ENCODE measurements at places on chromosomes 1 and 21.

DNA sequence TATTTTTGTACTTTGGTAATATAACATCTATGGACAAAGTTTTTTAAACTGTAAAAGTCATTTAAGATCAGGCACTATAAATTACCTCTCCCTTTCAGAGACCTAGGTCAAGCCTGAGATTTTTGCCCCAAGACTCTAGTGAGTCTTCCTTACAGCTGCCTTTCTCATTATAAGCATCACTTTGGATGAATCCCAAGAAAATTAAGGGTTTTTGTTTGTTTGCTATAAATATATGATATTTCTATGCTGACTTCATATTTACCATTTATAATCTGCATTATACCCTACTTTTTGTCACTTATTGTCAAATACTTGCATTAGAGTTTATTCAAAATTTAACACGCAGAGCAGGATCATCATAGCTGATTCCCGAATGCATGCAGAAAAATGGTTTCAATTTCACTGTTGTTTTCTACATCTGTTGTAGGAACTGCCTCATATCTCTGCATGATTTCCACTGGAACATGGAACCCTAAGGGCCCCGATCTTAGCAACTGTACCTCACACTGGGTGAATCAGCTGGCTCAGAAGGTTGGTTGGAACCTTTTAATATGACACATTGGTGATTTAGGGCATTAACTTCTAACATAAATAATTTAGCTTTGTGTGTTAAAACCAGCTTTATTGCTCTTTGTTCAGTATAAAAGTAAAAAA is 150.0 kb downstream of the ADGRL2 start:
- no peak for DNase-seq

DNA sequence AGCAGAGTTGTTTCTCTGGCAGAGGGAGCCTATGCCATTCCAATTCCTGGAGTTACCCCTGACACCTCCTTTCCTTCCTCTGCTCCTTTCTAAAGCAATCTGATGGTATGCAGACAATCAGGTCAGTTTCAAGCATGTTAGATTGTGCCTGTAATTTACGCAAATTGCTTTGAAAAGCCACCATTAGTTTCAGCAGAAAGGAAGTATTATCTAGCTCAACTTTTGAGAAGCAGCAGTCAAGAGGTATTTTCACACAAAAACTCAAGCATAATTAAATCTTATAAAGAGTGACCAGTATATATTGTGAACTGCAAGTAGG is 2.2 kb downstream of the ERRFI1 start:
- DNase-seq = no peak

GRCh38 chr1:58395355-58395754 is 151.2 kb downstream of the OMA1 start:
- no peak for DNase-seq

GRCh38 chr21:15063081-15063813 is 1.6 kb downstream of the NRIP1 start:
- DNase-seq = peak; percentile 22

GRCh38 chr21:46048926-46049889 is 48.7 kb upstream of the COL6A2 start:
- DNase-seq = no peak

DNA sequence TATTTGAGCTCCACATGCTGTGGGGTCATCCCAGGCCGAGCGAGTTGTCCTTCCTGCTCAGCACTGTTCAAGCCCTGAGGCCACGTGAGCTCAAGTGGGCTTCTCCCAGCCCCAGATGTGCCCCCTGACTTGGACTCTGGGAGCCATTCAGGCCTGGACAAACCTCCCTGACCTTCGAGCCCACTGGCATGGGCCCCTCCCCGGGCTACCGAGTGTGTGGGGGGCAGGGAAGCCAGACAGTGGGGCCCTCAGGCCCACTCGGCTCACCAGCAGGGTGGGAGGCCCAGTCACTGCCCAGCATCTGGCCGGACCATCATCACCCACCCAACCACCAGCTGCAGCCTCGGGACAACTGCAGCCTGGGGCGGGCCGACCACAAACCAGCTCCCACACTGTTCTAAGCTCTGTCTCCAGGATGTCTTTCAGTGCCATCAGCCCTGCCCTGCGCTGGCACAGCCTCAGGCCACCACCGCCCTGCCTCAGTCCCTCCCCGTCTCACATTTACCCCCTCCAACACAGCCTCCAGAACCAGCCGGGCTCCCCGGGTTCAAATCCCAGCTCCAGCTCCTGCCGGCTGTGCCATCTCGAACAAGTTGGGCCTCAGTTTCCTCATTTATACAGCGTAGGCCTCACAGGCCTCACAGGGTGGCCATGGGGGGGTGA is 20.9 kb upstream of the PLEKHG5 start:
- no peak for DNase-seq

GRCh38 chr1:37954316-37954971 is 7.6 kb upstream of the INPP5B start:
- no peak for DNase-seq

DNA sequence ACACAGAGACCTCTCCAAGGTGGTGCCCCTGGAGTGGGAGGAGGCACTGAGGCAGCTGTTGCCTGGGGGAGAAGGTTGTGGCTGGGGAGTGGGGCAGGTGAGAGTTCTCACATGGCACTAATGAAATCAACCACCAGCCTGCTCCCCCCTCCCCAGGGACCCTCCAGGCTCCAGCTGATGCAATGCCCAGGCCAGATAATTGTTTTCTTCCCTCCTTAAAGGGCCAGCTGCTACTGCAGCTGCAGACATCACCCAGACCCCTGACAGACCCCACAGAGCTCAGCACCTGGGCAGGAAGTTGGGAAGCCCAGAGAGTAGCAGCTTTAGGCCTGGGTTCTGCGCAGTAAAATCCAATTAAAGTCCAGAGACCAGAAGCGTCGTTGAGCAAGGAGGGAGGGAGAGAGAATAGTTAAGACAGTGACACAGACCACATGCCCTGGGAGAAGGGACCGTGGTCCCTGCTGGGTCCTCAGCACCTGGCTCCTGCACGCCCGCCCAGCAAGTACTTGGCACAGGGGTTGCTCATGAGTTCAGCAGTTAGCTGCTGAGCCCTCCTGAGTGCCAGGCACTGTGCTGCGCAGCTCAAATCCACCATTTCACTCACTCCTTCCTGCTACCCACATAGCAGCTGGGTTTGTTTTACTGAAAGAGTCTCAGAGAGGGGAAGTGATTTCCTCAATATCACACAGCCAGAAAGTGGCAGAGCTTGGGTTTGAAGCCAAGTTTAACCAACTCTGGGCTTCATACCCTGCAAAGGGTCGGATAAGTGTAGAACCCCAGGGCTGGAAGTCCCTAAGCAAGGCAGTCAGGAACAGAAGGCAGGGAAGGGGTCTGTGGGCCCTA is 1.9 kb downstream of the RIMS3 start:
- DNase-seq = no peak

DNA sequence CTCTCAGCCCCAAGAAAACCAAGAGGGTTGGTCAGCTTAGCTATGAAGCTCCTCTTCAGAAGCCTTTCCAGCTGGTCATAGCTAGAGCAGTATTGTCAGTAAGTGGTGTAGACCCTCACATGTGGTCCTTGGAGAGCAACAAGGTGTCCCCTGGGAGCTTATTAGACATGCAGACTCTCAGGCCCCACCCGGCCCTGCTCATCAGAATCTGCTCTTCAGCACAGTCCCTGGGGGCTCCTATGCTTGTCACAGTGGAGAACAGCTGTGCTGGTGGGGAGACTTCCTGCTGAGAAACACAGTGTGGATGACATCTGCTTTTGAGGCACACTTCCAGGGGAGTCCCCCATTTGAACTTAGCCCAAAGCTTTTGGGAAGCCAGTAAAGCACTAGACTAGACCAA is 21.9 kb upstream of the NEK2 start:
- no peak for DNase-seq

GRCh38 chr1:6198646-6199297 is 623 bp downstream of the RPL22 start:
- no peak for DNase-seq

DNA sequence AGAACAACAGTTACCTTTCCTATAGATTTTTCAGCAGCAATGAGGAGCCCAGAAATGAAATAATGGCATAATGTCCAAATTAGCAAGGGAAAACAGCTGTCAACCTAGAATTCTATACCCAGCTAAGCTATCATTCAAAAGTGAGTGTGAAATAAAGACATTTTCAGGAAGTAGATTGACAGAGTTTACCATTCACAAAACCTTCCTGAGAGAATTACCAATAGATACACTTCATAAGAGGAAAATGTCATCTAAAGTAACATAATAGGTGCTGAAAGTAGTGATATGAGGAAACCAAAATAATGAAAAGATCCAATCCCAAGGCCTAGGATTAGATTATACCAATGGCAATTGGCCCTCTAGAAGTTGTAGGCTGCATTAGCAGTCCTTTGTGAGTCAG is 34.6 kb downstream of the OBSCN start:
- DNase-seq = no peak

GRCh38 chr1:53765657-53766056 is 26.7 kb upstream of the GLIS1 start:
- DNase-seq = no peak

DNA sequence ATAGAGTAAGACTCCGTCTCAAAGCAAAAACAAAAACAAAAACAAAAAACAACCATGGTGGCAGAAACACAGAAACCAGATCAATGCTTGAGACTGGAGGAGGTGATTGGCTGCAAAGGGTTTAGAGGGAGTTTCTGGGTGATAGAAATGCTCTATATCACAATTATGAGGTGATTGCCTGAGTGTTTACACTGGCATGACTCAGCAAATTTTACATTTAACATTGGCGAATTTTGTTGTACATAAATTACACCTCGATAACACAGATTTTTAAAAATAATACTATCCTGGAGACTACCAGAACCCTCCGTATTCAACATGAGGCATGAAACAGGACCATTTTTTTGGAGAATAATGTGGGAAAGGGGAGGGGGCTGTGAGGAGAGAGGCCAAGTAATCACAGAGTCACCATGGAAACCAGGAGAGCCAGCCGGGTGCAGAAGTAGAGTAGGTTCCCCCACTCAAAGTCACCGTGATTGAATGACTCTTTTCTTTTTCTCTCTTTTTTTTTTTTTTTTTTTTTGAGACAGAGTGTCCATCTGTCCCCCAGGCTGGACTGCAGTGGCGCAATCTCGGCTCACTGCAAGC is 24.3 kb downstream of the HEYL start:
- no peak for DNase-seq

DNA sequence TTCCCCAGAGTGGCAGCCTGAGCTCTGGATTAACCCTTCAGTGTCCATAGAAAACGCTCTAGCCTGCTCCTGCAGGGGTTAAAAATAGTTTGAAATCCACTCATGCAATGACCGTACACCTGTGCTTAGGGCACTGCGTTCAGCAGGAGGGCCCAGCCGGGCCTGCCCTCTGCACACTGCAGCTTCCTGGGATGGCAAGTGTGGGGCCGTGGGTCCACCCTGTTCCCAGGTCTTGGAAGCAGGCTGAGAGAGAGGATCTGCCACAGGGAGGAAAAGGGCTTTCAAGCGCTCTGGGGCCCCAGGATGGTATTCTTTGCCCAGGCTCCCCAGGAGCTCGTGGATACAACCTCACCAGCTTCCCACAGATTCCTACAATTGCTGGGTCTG is 1.5 kb upstream of the S100B start:
- DNase-seq = no peak

- DNase-seq = no peak
Measured at GRCh38 chr1:64209221-64209620, 5.8 kb downstream of the UBE2U start.

- no peak for DNase-seq
Measured at GRCh38 chr1:118100686-118101514, 84.1 kb downstream of the SPAG17 start.

DNA sequence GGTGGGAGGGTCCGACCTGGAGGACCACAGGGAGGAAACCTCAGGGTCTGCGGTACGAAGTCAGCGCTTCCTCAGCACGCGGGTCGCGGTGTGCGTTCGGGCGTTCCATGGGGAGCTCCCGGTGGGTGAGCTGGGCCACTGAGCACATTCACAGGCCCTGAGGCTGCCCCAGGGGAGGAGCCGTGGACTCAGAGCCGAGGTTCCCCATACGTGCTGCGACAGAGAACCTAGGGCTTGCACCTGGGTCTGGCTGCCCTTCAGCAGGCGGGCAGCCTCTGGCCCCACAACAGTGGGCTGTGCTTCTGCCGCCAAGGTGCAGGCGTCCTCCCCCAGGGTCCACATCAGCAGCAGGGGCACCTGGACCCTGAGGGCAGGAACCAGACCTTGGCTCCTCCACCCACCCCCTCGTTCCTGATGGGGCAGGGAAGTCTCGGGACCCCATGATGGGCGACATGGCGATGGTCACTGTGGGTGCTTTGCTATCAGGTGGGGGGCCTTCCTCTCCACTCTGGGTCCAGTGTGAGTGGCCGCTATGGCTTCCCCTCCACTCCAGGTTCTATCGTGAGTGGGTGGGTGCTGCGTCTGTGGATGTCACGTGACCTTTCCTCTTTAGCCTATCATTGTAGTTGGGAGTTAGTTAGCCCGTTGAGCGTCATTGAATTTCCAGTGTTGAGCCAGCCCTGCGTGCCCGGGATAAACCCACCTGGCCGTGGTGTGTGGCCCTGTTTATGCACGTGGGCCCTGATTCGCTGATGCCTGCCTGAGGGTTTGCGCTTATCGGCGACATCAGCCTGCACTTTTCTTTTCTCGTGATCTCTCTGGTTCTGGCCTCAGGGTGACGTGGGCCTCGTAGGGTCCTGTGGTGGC is 27.9 kb downstream of the FTCD start:
- no peak for DNase-seq

DNA sequence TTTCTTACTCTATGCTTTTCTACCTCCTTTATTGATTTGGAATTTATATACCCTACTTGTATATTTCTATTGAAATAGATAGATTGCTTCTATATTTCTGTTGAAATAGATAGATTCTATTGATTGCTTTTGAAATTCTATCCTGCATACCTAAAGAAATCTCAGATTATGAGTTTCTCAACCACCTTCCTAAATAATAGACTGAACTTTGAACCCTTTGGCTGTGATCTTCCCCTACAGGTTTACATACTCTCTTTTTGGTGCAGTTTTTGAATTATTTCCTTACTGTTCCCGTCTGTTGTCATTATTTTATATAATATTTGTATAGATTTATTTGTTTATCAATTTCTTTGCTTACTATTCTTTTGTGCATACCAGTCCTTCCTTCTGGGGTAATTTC is 20.4 kb upstream of the CSF3R start:
- DNase-seq = no peak

DNA sequence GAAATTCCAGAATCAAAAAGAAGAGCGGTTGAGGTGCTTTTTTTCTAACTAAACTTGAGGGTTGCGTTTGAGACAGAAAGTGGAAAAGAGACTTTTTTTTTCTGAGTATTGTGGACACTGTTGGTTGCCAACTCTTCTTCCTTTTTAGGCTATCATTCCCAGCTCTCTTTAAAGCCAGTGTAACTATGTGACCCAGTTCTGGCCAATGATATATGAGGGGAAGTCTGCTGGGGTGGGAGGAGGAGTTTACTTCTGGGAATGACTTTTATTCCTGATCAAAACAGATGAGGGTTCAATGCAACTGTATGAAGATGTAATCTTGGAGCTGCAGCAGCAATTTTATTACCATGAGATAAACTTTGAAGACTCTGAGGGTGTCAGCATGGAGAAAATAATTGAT is 17.3 kb upstream of the NMNAT2 start:
- no peak for DNase-seq

DNA sequence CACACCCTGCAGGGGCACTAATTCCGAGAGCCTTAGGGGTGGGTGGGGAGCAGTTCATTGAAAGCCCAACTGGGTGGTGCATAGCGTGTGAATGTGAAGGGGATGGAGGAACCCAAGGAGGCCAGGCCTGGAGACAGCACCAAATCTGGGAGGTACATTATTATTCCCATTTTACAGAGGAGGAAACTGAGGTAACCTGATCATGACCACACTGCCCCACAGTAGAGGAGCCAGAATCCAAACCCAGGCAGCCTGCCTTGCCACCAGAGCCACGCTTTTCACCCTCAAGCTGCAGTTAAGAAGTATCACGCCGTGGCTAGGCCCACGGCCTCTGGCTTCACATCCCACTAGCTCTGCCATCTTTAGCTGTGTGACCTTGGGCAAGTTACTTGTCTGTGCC is 633 bp upstream of the BSND start:
- no peak for DNase-seq
